ENCODE measurements at places on chromosomes 4 and X. TPM values are rescaled to one million over a fixed set of nuclear protein-coding genes. Genes with fewer than 3 reads are reported as not detected.
A peak's percentile ranks its signal among the peaks of the same experiment; 100 is the strongest.

Gene EMCN
- total RNA-seq = not detected

DNA sequence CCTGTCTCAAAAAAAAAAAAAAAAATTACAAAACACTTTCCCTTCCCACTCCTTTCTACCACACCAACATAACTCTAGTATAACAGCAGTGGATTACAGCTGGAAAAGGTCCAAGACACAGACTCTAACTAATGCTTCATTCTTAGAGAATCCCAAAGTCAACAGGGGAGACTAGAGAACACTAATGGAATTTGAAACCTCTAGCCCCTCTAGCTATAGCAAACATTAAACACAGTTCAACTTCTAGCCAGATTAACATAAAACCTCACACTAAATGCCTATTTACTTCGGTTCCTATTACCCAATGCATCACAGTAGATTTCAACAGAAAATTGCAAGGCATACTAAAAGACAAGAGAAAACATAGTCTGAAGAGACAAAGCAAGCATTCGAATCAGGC lies 10.5 kb upstream of the DHX15 start:
- DNase-seq = peak; percentile 43

DNA sequence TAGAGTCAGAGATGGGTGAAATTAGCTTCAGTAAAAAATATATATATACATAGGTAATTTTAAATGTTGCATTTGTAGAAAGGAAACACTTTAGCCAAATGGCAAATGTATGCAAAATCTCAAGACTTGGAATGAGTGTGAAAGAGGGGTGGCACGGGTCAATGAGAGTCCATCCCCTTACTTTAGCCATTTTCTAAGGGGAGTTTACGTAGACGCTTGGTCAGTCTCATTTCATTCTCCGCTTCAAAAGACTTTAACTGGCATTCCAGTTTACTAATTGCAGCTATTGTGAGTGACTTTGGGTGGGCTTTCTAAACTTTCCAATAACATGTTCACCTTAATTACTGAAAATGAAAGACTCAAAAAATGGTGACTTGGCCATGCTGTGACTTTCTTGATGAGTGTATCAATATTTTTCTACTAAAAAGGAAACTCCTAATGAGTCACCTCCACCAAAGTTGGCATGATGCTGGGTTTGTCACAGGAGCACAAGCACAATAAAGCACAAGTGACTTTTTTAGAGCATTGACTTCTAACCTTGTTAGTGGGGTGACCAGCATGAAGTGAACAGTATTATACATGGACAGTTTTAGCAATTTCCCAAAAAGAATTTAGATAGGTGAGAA lies 356.0 kb upstream of the RASGEF1B start:
- DNase-seq = no peak

DNA sequence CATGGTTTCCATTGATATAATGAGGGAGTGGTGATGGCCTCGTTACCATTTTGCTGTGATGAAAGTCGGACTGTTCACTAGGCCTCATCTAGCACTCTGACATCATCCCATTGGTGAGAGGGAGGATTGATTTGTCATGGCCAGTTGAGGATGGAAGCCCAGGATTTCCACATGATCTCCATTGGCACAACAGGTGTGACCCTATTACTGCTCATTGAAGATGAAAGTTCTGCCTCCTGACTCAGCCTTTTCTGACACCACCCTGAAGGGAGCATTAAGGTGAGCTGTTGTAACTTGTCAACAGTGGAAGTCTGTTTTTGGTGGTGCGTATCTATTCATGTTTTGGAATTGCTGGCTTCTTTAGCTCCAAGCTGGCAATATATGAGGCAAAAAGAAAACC lies 144.2 kb downstream of the PABPC4L start:
- DNase-seq = no peak

DNA sequence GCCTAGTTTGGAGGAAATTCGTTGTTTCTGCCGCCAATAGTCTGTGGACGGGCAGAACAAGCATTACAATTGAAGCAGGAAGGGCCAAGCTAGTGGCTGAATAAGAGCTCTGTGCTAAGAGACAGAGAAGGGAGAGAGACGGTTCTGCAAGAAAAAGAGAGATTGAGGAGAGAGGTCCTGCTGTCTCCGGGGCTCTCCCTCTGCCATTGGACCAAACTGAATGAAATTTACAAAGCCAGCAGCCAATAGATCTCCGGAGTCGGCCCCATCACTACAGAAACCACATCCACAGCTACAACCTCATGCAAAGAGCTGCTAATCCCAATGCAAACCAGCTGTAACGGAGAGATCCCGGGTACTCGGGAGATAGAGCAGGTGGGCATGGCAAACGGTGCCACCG lies at the start of gene NLGN4X:
Gene NLGN4X, minus strand, starts transcription at position 148 of the 400 bp plus-strand sequence. CDS start 77,401 bp downstream, outside the sequence.
- no peak for DNase-seq

DNA sequence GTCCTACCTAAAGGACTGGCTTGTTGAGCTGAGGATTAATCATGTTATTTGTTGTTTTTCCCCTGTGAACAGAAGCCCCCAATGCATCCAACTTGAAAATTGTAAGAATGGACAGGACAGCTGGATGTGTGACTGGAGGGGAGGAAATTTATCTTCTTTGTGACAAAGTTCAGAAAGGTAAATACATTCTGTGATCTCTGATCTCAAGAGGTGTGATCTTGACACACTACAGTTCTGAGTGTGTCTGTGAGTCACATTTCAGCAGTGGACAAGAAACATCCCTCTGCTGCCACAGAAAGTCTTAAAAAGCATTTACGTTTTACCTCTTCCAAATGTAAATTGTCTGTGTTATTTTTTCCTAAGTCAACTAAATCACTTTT lies 79.3 kb downstream of the NFKB1 start:
- no peak for DNase-seq

DNA sequence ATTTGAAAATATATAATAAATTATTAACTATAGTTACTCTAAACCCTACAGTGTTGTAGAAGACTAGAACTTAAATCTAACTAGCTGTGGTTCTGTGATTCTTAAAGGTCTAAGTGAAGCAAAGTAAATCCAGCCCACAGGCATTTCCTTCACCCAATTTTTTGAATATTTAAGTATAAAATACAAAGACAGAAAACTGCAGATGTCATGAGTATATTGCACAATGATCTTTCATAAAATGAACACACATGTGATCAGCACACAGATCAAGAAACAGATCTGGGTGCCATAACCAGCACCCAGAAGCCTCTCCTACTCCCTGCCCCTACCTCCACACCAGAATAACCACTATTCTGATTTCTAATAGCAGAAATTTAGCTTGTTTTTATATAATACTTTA lies 82.9 kb downstream of the CAMK2D start:
- DNase-seq = no peak

DNA sequence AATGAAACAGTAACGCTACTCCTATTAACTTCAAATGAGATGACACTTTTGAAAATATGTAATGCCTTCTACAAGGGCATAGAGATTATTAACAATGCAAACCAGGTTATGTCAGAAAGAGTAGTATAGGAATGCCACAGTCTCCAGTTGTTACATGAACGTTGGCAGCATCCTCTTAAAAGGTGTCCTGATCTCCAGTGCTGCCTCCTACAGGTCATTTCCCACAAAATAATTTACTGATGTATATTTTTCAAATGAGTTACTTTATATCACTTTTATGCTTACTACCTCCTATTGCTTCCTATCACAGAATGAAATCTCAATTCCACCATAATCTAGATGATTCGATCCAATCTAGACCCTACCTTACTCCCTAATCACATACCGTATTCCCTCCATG lies 195.2 kb upstream of the EPHA5 start:
- peak; percentile 18 for DNase-seq

GRCh38 chrX:34790026-34790425 lies 132.9 kb upstream of the TMEM47 start:
- no peak for DNase-seq

DNA sequence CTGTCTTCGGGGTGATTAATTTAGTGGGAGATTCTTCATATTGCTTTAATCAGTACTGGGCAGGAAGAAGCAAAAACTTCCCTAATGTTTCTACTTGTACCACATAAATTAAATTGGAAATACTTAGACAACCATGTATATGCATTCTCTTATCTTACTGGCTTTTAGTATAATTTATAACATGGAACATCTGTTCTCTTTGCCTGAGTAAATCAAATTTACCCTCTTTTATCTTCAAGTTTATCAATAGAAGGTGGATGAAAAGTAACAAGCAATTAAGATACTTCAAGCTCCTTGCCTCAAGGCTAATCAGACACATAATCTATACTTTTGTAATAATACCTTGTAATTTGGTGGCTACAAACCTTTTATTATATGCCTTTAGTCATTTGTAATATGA lies 274.4 kb upstream of the ARX start:
- DNase-seq = no peak

Measured in osteoblast (primary cell).